ENCODE measurements at places on chromosomes 5 and 9. TPM values are rescaled to one million over a fixed set of nuclear protein-coding genes. Genes with fewer than 3 reads are reported as not detected.

DNA sequence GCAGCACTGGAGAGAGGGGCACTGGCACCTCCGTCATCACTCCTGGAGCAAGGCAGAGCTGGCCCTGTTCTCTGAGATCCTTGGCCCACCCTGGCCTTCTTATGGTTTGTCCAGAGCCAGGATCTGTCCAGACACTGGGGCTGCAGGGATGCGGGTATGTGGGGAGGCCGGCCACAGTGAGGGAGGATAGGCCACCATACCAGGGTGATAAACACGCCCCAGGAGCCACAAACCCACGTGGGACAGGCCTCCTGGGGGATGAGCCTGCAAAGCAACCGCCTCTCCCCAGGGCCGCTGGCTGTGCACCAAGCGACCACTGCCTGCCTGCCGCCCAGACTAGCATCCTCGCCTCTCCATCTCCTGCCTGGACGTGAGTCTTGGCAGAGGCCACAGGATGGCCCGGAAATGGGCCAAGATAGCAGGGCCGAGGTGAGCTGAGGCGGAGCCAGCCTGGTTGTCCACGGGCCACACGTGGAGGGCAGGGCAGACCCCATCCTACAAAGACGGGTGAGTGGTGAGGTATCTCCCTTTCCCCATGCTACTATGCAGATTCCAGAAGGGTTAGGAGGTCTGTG is 4.5 kb downstream of the OBP2A start:
- no peak for DNase-seq

DNA sequence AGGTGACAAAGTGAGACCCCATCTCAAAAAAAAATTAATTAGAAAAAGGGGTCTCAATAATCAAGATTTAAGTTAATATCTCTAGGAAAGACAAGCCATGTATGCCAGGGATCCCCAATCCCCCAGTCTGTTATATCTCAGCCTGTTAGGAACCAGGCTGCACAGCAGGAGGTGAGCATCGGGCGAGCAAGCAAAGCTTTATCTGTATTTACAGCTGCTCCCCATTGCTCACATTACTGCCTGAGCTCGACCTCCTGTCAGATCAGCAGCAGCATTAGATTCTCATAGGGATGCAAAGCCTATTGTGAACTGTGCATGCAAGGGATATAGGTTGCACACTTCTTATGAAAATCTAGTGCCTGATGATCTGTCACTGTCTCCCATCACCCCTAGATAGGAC is 116.8 kb downstream of the TARS1 start:
- no peak for DNase-seq

DNA sequence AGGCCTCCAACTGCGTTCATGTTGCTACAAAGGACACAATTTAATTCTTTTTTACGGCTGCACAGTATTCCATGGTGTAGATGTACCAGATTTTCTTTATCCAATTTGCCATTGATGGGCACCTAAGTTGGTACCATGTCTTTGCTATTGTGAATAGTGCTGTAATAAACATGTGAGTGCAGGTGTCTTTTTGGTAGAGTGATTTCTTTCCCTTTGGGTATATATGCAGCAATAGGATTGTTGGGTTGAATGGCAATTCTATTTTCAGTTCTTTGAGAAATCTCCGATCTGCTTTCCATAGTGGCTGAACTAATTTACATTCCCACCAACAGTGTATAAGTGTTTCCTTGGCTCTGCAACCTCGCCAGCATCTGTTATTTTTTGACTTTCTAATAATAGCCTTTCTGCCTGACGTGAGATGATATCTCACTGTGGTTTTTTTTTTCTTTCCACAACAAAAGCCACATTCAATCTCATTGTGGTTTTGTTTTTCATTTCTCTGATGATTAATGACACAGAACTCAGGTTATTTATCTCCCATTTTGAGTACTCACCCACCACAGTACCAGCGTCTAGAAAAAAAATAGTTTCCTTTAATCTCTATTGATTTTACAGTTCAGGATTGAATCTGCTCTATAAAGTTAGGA is 21.9 kb downstream of the ARRDC3 start:
- no peak for DNase-seq

DNA sequence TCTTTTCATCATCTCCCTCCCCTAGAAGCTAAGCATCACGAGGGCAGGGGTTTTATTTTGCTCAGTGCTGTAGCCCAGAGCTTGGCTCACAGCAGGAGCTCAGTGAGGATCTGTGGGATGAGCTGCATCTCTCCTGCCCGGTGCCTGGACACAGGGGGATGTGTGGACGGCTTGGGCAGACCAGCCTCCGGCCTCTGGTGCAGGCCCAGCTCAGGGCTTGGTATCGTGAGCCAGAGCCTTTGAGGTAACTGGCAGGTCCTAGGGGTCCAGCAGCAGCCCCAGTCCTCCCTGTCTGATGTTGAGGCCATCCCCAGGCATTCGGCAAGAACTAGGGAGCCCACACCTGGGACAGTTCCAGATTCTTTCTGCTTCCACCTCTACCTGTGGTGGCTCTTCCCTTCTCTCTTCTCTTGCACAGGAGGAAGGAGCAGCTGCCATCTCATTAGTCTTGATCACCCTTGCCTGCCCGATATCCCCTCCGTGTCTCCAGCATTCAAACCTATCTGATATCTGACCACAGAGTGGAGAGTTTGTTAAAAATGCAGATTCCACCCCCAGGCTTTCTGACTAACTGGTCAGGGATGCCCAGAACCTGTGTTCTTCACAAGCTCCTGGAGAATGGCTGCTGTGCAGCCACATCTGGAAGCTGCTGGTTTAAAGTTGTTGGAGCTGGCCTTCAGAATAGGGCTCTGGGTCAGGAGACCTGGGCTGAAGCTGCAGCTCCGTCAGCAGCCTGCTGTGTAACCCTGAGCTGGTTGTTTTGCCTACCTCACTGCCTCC is 7.9 kb upstream of the SLC6A7 start:
- DNase-seq = no peak

- no peak for DNase-seq
These were observed 77.5 kb upstream of the RARS1 start for GRCh38 chr5:168408561-168409305.

Gene TICAM2
- 5.0 TPM for total RNA-seq

Data from PC-3 (cell line).